CD4-positive, alpha-beta T cell treated with Interleukin-15 for 4 hours (primary cell): ENCODE measurements at places on chromosomes 2 and 18.

DNA sequence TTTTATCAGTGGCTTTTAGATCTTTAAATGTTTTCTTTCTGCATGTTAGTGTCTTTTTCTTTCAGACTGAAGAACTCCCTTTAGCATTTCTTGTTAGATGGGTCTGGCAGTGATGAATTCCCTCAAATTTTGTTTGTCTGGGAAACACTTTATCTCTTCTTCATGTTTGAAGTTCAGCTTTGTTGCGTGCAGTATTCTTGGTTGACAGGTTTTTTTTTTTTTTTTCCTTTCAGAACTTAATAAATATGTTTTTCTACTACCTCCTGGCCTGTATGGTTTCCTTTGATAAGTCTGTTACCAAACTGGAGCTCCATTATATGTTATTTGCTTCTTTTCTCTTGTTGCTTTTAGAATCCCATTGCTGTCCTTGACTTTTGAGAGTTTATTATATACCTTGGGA lies 89.8 kb upstream of the ACKR3 start:
- DNase-seq: no peak

GRCh38 chr2:32591669-32592463 lies 36.0 kb upstream of the TTC27 start:
- DNase-seq: peak; percentile 20

DNA sequence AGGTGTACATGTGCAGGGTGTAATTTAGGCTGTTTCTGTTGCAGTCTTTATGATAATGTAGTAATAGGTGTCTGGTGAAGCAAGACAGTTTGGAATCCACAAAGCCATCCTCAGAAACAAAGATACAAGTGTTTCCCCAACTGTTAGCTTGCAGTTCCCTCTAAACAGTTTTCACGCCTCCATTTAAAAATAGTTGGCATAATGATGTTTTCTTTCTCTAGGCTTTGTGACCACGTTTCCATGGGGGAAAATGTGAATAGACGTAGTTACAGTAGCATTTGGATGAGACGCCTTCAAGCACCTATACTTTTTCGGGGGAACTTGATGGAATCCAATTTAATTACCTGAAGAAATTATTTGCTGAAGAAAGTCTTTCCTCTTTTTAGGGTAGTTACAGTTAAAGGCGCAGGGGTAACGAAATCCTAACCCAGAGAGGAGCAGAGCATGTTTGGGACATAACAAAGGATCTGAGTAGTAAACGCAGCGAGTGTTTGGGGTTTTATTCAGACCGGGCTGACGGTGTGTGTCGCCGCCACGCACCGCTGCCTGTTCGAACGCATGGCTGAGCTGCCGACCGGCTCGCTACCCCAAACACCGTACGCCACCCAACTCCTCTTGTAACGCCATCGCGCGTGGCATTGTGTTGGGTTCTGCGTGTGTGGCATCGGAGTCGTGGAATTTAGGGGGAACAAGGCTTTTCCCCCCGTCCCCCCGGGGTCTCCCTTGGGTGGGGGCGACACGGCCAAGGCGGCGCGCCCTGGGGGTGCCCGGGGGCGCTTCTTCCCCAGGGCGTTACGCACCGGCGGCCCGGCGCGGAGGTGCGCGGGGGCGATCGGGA lies 681 bp upstream of the NRP2 start:
- DNase-seq: no peak

DNA sequence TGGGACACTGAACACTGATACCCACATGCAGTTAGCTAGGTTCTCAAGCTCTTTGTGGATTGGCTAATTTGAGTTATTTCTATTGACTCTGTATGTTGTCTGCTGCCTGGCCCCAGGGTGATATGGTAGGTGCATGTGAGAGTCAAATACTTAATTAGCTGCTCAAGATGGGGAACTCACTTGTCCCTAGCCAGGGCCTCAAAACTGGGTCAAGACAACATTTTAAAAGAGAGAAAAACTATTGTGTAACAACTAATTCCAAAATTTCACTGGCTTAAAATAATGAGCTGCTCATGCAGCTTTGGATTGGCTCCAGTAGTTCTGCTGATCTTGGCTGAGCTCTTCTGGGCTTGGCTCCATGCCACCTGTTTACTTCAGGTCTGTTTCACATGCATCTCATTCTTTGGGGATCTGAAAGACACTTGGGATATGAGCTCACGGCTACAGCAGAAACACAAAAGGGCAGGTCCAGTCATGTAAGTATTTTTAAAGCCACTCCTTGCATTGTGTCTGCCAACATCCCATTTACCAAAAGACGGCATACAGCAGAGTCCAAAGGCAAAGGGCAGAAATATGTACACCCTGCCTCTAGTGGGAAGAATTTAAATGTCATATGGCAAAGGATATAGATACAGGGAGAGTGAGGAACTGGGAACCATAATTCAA lies 716.8 kb downstream of the SUCLG1 start:
- DNase-seq: no peak

DNA sequence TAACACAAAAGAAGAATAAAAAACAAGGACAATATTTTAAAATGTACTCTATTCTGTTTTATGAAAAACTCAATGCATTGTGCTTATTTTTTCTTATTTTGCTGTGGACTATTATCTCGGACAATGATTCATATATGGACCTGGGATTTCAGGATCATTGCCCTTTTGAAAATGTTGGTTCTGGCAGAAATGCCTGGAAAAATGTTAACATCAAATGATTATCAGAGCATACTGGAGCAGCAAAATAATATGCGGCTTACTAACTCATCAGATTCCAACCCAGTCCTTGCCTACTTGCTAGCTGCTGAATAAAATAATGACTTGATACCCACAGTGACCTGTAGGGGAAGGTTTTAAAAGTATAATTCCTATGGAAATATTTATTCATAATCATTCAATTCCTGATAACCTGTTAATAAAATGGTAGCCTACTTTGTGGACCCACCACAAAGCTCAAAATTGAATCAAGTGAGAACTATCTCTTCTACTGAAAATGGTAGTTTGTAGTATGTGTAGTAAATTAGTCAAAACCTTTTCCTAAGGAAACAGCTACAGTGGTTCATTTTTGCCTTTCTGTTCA lies 117.4 kb downstream of the NEB start:
- DNase-seq: no peak

DNA sequence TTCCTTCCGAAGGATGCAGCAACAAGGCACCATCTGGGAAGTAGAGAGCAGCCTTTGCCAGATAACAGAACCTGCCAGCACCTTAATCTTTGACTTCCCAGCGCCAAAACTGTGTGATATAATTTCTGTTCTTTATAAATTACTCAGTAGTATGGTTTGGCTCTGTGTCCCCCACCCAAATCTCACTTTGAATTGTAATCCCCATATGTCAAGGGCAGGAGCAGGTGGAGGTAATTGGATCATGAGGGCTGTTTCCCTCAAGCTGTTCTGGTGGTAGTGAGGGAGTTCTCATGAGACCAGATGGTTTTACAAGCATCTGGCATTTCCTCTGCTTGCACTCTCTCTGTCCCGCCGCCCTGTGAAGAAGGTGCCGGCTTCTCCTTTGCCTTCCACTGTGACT lies 899.9 kb downstream of the TRIB2 start:
- DNase-seq: no peak

GRCh38 chr2:4140281-4140970 lies 437.1 kb downstream of the DCDC2C start:
- DNase-seq: no peak

DNA sequence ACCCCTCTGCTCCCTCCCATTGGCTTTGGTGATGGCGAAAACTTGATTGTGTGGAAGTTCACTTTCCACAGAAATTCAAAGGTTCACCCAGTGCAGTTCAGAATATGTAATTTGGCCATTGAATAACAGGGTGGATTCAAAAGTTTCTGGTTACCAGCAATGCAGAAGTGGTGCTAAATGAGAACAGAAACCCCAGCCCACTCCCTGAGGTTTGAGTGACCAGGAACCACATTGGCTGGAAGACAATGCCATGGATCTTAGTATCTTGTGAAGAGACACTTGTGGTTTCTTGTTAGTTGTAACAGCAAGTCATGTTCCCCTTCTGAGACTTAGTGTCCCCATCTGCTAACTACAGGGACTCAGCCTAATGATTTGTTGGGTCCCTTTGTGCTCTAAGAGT lies 49.8 kb downstream of the QPCT start:
- no peak for DNase-seq

DNA sequence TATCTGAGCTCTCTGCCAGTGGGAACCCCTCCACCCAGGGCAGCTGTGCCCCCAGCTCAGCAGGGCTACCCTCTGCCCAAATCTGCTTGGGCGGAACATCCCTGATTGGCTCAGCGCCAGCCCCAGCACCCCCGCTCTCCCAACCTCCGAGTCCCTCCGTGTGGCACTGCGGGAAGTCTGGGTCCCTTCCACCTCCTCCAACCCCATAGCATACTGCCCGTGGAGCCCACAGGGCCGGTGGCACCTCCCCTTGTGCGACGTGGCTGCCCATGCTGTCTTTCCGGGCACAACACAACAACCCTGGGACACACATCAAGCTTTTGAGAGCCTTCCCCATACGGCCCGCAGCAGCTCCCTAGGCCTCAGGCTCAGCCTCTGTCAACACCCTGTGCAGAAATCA lies 55.8 kb upstream of the NCK2 start:
- no peak for DNase-seq

- no peak for DNase-seq
These were observed 214.4 kb downstream of the GLI2 start for GRCh38 chr2:120949957-120950590.

DNA sequence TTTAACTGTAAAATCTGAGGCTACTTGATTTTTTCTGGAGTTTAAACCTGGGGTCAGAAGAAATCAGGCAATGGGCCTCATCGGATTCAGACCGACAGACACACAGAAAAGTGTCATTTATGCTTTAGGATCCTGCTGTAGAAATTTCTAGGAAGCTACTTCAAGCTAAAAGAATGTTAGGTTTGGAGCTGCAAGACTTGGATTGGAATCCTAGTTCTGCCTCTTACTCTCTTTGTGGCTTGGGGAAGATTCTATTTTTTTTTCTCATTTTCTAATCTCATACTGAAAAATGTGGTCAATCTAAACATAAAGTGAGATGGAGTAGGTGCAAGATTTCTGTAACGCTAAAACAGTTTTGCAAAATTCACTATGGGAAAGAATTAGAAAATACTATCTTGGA lies 48.8 kb upstream of the KCNE4 start:
- no peak for DNase-seq

DNA sequence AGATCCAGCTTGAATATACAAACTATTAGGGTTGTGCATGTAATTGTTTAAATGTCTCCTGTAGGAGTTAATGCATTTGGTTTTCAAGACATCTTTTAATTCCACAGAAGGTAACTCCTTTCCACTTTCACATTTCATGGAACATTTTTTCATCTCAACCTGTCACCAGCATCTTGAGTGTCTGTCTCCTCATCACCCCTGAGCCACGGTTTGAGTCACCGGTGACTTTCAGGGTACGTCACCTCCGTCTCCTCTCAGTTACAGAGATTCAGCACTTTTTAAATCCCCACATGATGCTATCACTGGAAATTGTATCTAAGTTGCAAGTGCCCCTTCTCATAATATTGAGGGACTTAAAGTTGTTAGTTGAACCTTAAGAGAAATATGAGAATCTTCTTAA lies 25.3 kb downstream of the GPR55 start:
- no peak for DNase-seq

GRCh38 chr2:196440413-196440812 lies 199.1 kb upstream of the CCDC150 start:
- DNase-seq: no peak

DNA sequence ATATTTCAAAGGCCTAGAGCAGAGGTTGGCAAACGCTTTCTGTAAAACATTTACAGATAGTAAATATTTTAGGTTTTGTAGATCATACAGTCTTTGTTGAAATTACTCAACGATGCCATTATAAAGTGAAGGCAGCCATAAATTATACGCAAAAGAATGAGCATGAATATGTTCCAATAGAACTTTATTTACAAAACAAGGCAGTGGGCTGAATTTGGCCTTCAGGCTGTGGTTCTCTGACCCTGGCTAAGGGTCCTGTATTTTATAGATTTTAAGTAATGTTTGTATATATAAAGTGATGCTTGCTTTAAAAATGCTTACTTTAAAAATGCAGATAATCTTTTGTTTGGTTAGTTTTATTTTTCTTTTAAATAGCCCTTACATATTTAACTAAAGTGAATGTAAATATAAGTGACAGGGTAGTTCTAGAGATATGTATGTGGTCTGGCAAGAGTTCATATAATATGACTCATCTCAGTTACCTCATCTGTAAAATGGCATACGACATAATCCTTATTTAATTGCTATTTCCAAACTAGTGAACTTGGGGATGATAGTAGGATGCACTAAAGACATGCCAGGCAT lies 51.7 kb upstream of the ATP5MC3 start:
- no peak for DNase-seq

DNA sequence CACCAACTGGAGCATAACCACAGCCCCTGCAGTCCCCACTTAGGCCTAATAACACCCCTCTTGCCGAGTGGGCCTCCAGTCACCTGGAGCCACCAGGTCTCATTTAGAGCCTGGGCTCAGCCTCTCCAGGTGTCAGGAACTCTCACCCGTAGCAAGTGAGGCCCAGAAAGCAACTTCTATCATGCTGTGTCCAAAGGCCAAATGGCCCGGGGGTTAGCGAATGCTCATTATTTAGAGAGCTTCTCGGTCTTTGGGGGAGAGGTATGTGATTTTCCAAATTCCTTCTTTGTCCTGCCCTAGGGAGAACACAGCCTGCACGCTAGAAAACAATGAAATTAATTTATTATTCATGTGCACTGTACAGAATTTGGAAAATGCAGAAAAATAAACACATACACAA lies 109.9 kb upstream of the PTPRM start:
- DNase-seq: no peak

DNA sequence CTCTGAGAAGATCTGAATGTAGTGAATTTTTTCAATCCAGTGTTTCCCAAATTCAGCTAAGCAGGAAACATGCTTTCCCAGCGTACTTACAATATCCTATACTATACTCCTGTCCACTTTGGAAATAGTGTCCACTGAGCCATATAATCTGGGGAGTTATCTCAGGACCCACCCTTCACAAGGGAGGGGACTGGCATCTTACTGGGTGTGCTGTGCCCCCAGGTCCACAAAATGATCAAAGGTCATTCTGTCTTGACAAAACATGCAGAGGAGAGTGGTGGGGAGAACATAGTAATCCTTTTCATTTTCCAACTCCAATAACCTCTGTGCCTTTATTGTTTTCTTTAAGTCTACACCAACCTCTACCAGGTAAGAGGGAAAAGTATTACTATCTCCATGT lies 79.8 kb upstream of the DAPL1 start:
- no peak for DNase-seq

- DNase-seq: no peak
These were observed 2.3 kb downstream of the C1QL2 start for GRCh38 chr2:119156105-119156890.
